ENCODE measurements at places on chromosomes 13 and 19. TPM values are rescaled to one million over a fixed set of nuclear protein-coding genes. Genes with fewer than 3 reads are reported as not detected.

Gene DACH1
- 1.00 TPM for total RNA-seq

Gene TGFBR3L
- total RNA-seq, result 3.0 TPM

Gene CERS1
- 1.8 TPM for total RNA-seq

Gene AXL
- 13.0 TPM for total RNA-seq

DNA sequence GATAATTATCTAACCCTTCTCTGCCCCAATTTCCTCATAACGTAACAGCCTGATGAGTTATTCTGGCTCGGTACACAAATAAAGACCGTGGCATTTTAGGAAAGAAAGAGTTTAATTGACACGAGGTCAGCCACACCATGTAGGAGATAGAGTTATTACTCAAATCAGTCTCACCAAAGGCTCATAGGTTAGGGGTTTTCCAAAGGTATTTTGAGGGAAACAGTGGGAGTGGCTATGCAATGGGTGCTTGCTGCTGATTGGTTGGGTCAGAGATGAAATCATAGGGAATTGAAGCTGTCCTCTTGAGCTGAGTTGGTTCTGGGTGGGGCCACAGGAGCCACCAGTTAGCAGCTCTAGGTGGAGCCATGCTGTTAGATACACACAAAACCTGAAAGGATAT lies 137.5 kb downstream of the FREM2 start:
- DNase-seq, result no peak

DNA sequence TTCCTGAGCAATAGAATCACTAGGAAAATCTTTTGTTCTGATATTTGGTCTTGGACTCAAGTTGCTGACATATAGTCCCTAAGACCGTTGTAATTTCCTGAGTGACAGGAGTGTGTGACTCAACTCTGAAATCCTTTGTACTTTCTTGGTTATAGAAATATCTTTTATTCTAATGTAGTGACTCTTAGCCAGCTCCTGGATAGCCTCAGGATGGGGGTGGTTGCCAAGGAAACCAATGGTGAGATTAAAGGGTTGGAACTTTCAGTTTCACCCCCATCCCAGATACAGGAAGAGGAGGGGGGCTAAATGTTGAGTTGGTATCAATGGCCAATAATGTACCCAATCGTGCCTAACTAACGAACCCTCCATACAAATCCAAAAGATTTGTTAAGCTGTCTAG lies 41.8 kb downstream of the MBD3L2B start:
- no peak for DNase-seq

DNA sequence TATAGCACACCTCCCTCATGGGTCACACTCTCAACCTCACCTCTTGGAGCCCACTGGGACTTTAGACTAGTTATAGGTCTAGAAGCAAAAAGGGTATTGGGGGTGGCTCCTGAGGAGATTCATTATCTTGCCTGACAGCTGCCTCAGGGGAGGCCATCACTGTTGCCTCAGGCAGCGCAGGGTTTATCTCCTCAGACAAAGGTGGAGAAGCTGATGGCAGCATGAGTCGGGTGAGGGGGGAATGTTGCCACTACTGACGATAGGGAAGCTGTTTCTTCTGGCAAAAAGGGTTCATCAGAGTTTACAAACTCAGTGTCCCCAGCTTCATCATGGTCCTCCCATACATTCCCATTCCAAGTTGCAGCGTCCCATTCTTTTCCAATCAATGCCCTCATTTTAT lies 562.4 kb downstream of the IRS2 start:
- no peak for DNase-seq

DNA sequence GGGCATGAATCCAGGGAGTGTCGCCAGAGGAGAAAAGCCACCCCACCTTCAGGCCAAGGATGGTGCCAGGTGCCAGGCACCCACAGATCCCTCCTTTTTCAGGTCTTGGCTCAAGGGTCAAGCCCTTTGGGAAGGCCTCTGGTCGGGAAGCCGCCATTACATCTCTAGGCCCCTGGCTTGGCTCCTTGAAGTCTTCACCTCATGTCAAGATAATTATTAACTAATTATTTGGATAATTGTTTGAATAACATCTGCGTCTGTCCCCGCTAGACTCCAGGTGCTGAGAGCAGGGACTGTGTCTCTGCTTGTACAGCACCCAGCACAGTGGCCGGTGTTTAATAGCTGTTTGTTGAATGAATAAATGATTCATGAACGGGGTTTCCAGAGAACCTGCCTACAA lies 1.2 kb downstream of the KLK13 start:
- DNase-seq, result no peak

- DNase-seq, result no peak
Measured at GRCh38 chr19:17526922-17527321, 15.5 kb downstream of the PGLS start.
